ENCODE measurements at places on chromosomes 6 and 20. TPM values are rescaled to one million over a fixed set of nuclear protein-coding genes. Genes with fewer than 3 reads are reported as not detected.
A peak's percentile ranks its signal among the peaks of the same experiment; 100 is the strongest.

DNA sequence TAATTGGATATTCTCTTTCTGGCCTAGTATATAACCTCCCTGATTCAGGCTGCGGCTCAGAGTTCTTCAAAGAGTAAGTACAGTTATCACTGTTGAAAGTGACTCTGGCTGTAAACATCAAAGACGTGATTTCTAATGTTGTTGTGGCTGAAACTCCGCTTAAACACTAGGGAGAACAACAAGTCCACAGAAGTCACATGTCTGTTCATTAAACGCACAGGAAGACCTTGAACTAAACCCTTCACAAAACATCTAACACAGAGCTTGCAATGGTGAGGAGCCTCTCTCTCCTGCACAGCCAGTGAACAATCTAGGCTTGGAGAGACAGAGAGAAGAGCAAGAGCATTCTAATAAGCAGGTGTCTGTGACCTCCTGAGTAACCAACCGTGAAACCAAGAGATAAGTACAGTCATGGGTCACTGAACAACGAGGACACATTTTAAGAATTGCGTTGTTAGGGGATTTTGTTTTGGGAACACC, 249.3 kb downstream of the PRKN start:
- DNase-seq, result no peak

DNA sequence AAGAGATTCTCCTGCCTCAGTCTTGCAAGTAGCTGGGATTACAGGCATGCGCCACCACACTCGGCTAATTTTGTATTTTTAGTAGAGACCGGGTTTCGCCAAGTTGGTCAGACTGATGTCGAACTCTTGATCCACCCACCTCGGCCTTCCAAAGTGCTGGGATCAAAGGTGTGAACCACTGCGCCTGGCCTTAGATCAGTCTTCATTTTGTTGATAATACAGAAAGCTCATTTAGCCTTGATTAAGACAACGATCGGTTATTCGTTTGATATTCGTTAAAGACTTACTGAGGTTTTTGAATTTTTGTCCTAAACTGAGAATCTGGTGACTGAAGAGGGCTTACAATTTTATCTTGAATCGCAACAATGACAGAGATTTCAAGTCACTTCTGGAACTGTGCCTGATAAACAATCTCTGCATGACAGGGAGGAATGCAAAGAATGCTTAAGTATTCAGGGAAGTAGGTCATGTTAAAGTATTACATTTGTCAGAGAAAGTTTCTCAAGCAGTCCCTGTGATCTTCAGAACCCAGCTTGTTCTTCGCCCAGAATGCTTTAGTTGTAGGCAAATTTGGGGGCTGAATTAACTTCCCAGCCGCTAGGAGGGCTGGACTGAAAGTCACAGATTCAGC, 14.8 kb downstream of the AKAP12 start:
- peak; percentile 46 for DNase-seq

- no peak for DNase-seq
Measured at GRCh38 chr20:43564993-43565757, 6.3 kb downstream of the SGK2 start.

DNAJC5 gene
- polyA plus RNA-seq, result 44.7 TPM

DNA sequence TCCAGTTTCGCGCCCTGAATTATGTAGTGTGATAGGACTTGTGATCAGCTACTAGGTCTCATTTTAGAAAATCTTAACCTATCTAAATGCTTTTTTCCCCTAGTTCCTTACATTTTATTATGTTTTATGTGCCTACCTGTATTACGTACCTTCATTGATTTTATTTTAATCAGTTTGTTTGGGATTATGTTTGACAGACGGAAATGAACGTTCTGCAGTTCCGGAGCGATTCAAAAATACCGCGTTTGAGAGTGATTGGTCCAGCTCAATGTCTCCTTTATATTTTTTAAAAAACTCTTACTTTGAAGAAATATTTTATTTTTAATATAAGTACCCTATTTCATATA, 114.3 kb upstream of the BTN3A2 start:
- DNase-seq, result no peak

DNA sequence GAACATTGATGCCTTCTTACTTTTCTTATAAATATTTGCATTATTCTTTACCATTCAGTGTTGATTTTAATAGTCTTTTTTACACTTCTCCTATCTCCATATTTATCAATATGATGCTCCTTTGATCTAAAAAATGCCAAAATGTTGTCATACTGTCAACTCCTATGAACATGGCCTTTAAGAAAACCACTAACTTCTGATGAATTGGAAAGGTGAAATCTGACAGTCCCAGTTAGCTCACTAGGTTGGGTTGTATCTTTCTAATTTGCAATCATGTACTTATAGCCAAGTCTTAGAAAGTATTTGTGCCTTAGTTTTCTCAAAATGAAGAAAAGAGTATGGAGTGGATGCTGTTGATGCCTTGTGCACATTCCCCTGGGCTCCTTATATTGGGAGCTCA, 75.4 kb upstream of the SPACA1 start:
- no peak for DNase-seq

C6orf141 gene
- 5.7 TPM for polyA plus RNA-seq

HTR1B gene
- 68.7 TPM for polyA plus RNA-seq

GRCh38 chr6:137687818-137688217, 179.2 kb upstream of the TNFAIP3 start:
- DNase-seq, result no peak

HTR1E gene
- not detected for polyA plus RNA-seq

DNA sequence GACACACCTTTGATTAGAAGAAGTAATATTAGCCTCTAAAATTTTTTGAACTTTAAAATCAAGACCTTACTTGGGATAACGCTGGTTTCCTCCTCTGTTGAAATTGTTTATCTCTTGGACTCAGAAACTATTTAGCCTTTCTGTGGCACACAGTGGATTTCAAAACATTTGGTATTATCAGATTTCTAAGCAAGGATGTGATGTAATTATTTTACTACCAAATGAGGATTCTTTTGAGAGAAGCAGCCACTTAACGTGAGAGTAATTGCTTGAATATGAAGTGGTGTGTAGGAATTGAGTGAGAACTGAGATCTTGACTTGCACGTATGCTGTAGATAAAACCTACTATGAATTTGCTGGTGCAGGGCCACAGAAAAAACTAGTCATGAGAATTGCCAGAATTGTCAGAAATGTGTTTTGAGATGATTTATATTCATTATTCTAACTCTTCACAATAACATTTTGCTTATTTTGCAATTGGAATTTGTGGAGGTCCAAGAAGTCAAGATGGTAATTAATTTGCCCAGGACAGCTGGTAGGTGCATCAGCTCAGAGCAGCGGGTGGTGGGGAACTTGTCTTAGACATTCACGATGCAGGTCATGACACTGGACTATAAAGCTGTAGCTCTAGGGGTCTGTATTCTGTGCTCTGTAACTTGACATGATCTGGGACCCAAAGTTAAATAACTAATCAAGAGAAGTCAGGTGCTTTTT, 53.4 kb downstream of the AKAP12 start:
- no peak for DNase-seq

DNA sequence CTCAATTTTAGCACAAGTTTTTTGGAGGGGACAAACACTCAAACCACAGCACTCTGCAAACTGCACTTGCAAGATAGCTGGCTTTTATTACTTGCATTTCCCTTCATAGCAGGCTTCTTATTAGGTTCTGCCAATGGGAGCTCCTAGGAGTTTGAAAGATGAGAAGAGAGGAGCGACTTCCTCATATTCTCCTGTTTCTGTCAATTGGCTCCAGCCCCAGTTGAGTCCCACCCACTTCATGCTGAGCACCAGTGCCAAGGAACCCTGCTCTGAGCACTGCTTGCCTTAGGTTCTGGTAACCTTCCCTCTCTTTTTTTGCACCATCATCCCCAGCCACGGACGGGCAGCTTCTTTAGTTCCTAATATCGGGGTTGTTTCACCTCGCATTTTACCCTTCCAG, 67.9 kb downstream of the PSMB1 start:
- no peak for DNase-seq

DNA sequence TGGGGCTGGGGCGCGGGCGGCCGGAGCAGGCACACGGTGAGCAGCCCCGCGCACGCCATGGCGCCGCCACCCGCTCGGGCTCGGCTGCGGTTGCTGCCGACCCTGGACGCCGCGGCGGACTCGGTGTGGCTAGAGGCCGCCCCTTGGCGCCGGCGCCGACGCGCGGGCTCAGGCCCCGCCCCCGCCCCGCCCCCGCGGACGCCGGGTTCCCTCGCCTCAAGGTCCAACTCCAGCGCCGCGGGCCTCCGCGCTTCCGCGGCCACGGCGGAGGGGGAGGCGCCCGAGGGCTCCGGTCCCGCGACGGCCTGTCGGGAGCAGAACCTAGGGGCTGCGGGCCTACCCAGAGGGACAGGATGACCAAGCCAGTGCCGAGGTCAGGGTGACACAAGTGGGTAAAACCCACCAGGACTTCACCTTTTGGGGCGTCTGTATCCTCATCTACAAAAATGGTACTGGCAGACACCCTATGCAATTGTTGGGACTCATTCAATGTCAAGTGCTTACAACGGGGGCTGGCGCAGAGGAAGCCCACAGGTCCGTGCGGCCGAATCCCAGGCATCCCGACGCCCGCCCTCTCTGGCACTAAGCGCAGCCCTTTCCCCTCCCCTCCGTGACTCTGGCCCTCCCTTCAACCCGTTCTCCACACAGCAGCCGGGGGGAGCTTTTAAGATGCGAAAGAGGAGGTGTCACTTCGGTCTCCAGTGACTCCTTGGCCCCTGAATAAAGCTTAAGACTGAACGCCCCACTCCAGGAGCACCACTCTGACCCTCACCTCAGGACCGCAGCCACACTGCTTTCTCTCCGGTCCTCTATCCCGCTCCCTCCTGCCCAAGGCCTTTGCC, at the start of gene NECAB3:
Gene NECAB3 (minus strand): TSS at position 135 of the 842 bp plus-strand sequence. CDS start 76 bp downstream, at position 59.
- peak; percentile 84 for DNase-seq

LCA5 gene
- 0.43 TPM for polyA plus RNA-seq

GRCh38 chr20:38658879-38659596, 57.4 kb downstream of the ARHGAP40 start:
- DNase-seq, result peak; percentile 16

DNA sequence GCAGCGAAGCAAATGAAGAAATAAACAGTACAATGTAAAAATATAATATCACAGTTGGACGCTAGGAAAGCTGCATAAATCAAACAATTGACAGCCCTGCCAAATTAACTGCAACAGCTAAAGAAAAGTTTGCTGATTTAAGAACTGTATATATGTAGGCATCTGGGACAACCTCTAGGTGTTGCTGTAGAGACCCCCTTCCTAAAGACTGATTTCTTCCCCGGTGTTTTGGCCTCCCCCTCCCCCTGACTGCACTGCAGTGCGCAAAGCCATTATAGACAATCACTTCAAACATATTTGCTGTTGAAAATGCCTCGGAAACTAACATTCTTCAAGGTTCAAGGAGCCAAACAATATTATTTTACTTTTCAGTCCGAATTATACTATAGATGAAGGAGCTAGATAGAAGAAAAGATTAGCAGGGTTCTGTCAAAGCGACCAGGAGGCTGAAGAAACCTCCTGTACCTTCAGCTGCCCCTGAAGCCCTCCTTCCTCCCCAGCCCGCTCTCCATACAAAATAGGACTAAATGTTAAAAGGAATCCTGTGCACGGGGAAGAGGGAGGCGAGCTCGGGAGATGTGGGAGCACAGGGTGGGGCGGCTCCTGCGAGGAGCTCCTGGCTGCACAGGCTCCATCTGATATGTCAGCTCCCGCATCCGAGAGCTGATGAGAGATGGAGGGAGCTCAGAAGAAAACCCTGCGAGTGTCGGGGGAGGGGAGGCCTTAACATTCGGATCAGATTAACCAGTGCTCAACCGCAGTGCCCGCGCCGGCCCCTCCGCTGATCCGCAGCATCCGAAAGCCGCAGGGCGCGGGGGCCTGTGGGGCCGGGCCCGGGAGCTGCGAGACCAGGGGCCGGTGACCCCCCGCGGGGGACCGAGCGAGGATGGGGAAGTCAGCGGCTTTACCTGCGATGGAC, 822 bp downstream of the ELOVL4 start:
- DNase-seq, result peak; percentile 43

- DNase-seq, result no peak
Measured at GRCh38 chr6:136016228-136017225, 165.0 kb downstream of the PDE7B start.

SEMG1 gene
- not detected for polyA plus RNA-seq

PAK5 gene
- not detected for polyA plus RNA-seq

GDAP1L1 gene
- not detected for polyA plus RNA-seq

DNA sequence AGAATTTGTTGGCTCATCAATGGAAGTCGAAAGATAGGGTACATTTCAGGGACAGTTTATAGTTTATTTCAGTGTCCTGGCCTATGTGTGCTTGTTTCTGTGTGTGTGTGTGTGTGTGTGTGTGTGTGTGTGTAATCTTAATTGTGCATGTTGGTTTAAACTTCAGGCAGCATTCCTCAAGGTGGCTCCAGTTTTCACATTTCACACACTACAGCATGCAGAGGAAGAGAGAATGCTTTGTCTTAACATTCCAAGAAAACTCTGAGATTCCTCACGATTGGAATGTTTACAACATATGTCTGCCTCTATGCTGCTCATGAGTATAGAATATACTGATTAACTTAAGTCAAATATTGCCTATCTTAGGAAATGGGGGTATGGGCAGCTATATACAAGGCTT, 332.6 kb upstream of the EPHA7 start:
- no peak for DNase-seq

Measured in endothelial cell of umbilical vein (primary cell).